ENCODE measurements at places on chromosomes 16 and 17.

- DNase-seq, result peak; percentile 20
These were observed 724 bp downstream of the GAA start for GRCh38 chr17:80101946-80102663.

DNA sequence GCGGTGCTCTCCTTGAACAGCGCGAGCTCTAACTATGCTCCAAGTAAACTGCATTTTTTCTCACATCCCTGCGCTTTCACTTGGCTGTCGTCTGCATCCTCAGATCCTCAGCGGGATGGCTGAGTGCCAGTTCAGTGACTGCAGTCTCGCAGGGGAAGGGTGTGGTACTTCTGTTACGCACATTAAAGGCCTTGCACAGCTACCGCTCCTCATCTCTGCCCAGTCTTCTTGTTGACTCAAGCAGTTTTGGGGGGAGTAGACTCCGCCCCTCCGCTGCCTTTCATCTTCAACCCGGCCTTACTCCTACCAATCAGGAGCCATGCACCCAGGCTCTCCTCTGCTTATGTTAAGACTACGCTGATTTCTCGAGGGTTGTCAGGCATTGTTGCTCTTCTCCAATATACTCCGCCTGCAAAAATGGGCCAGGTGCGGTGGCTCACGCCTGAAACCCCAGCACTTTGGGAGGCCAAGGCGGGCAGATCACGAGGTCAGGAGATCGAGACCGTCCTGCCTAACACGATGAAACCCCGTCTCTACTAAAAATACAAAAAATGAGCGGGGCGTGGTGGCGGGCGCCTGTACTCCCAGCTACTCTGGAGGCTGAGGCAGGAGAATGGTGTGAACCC is 10.0 kb downstream of the ATP5PD start:
- no peak for DNase-seq

DNA sequence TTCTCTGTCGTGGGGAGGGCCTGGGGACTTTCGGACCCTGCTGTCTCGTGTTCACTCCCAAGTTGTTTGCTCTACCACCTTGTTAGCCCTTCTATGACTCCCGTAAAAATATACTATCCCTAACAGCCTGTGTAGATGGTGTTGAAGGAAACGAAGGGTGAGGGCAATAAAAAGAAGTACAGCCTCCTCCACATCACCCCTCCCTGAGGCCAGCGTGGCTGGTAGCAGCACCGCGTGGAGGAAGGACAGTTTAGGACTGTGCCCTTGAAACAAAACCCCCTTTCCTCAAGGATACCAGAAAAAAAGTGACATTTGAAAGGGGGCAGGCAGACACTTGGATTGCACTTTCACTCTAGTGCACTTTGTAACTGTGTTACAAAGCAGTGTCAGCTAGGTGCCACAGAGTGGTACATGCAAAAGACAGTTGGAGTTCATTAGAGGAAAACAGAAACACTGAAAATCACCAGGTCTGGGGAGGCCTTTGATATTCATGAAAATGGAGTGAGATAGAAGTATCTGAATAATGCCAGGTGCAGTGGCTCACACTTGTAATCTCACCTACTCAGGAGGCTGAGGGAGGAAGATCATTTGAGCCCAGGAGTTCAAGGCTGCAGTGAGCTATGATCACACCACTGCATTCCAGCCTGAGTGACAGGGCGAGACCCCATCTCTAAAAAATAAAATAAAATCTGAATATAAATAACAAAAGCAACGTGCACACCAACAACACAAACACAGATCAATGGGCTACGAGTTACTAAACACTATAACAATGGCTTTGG is 53.8 kb downstream of the TBX4 start:
- DNase-seq, result no peak

DNA sequence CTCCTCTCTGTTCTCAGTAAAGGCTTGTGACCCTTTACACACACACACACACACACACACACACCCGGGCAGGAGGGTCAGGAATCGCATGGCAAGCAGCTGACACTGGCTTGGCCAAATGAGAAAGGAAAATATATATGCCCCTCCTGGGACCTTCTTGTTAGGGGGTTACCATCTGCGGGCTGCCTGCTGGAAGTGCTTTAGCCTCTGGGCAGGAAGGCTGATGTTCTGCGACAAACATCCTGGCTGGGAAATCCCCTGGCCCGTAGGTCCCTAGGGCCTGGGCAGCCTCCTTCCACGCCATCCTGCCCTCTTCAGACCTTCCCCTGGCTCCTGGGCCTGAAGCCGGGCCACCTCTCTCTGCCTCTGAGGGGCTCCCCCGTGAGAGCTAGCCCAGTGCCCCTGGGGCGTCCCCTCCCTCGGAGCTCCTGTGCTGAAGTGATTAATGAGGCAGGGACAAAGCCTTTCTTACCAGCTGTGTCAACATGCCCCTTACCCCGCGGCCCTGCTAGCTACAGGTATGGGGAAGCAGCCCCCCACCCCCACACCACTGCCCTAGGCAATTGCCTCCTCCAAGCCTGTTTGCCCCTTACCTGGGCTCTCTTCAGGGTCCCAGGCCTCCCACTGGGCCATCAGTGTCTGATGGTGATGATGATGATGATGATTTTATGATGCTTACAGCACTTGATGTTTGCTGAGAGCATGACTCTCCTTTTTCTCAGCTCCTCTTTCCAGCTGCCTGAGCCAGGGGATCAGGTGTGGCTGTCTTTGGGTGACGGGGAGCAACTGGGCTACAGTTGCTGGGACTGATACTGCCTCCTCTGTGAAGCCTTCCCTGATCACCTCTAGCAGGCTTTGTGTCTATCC is 32.8 kb upstream of the ETV4 start:
- DNase-seq, result peak; percentile 63

GRCh38 chr17:68290268-68290954 is 516 bp downstream of the SLC16A6 start:
- no peak for DNase-seq

DNA sequence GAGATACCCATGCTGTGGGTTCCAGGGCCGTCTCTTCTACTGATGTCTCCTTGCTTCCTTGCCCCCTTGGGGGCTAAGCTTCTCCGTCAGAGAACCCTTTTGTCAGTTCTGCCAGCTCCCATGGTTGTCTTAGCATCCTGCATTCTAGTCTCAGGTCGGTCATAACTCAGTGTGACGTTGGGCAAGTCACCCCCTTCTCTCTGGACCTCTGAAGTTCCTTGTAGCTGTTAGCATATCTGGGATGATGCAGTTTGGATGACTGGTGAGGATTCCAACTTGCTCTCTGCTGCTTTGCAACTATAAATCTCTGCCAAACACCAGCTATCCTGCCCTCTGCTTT is 8.9 kb upstream of the MYL4 start:
- no peak for DNase-seq

GRCh38 chr17:48769009-48769675 is 40.6 kb upstream of the HOXB13 start:
- DNase-seq, result no peak

GRCh38 chr16:22253272-22253671 is 43.9 kb upstream of the POLR3E start:
- DNase-seq, result no peak

DNA sequence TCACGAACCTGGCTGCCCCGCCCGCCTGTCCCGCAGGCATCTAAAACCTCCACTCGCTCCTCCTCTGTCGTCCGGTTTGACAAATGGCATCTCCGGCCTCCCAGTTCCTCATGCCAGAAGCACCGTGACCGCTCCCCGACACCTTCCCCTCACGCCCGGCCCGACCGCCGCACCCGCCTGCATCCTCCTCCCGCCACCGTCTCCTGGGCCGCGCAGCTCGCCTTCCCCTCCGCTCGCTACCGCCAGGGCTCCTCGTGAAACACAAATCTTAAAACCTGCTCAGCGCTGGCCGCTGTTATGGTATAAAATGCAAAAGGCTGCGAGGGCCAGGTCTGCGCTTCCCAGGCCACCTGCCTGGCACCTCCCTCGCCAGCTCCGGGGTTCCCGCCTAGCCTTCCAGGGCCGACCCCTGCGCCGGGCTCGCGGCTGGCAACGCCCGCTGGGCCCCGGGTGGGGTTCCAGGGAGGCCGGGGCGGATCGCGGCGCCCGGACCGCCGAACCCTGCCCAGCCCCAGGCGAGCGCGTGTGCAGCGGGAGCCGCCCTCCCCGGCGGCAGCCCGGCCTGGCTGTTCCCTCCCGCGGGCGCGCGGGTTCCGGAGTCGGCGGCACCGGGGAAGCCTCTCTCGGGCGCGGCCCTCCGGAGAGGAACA is 488 bp downstream of the SPSB3 start:
- DNase-seq, result peak; percentile 30

GRCh38 chr17:20009302-20010098 is at the start of gene SPECC1:
SPECC1 (plus strand) TSS chr17:20009359; CDS start chr17:20096652, 87,293 bp downstream.
- peak; percentile 66 for DNase-seq

- peak; percentile 24 for DNase-seq
These were observed 119.4 kb downstream of the SOCS1 start for GRCh38 chr16:11136600-11136999.

DNA sequence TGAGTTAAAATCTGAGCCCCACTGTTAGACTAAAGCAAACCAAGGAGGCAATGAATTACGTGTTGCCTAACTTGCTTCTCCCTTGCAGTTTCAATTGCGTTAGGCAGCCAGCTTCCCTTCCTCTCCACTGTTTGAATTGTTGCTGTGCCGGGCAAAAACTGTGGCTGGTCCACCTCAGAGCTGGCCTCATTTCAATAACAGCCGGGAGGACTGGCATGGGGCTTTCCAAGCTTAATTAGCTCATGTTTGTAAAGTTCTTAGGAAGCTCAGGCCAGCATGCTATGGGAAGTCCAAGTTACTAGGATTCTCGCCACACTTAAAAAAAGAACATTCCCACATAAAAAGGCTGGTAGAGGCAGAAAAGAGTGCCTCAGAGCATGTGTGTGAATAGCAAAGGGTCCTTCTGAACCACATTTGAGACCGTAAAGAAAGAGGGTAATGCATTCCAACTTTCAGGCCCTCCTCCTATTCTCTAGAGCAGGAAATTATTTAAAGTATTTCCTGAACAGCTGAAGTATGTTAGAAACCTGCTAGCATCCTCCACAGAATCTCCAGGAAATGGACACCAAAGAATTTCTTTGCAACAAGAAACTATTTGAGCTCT is 79.0 kb upstream of the SMURF2 start:
- peak; percentile 89 for DNase-seq

GRCh38 chr16:35298460-35299243 is 1839.2 kb downstream of the TP53TG3F start:
- no peak for DNase-seq

GRCh38 chr16:65657071-65657494 is 535.2 kb upstream of the CDH11 start:
- DNase-seq, result no peak

DNA sequence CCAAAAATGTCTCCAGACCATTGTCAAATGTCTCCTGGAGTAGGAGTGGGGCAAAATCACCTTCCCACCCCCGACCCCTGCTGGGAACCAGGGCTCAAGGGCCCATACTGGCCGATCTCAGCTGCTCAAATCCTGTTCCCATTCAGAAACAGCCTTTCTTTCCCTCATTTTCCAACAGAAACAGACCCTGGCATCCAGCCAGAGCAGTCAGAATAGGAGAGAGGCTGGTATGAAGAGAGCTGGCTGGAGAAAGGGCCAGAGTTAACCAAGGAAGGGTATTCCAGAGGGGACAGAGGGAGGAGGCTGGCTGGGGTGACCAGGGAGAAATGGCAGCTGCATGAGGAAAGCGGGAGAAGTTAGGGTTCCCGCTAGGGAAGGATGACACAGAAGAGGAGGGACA is 199.1 kb downstream of the XYLT1 start:
- no peak for DNase-seq

GRCh38 chr17:59368218-59368857 is 36.9 kb downstream of the YPEL2 start:
- DNase-seq, result no peak

All from dermis microvascular lymphatic vessel endothelial cell (primary cell).